HT-29 (cell line): ENCODE measurements at places on chromosomes 4 and X.

DNA sequence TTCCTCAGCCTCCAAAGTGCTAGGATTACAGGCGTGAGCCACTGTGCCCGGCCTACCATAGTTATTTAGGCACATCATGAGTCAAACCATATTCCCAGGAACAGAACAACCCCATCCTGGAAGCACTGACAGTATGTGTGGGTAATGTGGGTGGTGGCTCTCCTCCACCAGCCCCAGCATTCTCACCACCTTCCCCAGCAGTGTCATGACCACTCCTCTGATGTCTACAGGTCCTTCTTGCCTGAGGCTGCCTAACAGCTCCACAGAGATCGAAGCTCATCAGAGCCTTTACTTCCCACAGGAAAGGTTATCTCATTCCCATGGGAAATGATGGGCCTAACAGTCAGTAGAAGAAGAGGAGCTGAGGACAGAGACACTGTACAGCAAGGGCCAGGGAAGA, 129.5 kb upstream of the GPC4 start:
- peak; percentile 3 for DNase-seq

- no peak for DNase-seq
These were observed 1347.1 kb upstream of the PABPC4L start for GRCh38 chr4:135548711-135549110.

- DNase-seq = no peak
These were observed 1.1 kb upstream of the RASSF6 start for GRCh38 chr4:73621357-73621756.

DNA sequence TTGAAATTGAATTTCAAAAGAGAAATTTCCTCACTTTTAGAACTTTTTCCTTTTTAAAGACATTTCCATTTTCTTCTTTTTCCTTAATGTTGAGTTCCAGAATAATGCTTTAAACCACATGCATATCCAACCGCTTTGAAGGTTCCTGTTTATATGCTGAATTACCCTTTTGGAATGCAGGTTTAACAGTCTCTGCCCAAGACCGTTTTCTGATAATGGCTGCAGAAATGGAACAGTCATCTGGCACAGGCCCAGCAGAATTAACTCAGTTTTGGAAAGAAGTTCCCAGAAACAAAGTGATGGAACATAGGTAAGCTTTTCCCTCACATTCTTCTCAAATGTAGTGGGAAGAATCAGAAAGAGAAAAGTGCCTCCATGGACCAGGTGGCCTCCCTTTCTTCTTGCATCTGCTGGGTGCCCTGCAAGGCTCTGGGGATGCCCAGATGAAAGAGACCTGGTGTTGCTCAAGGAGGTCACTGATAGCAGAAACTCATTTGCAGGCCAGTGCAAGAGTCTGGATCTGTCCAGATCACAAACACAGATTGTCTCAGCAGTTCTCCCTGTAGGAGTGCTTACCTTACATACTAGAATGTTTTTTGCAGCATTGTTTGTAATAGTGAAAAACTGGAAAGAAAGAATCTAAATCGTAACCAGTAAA, 42.9 kb downstream of the MOSPD2 start:
- no peak for DNase-seq

DNA sequence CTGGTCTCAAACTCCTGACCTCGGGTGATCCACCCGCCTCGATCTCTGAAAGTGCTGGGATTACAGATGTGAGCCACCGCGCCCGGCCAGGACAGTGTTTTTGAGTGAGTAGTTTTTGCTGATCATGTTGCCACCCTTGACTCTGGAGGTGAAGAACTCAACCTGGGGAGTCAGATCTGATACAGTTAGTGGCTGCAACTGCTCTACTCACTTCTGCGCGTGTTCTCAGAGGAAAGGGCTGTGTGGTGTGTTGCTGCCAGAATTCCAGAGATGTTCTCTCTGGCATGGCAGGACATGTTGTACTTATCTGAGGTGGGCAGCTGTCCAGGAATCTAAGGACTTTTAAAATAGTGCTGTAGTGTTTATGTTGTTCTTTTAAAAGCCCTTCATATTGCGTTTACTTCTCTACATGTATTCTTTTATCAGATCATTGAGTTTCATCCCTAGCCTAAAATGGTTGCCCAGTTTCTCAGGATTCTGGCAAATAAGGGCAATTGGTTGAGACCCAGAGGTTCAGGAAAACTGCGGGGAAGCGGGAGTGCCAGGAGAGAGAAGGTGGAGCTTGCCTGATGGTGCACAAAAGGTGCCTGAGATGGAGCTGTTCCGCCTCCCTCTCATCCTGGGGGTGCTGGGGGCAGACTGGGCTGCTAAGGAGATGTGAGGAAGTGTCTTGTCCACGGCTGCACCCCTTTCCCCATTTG, 97.7 kb downstream of the ARHGAP10 start:
- DNase-seq = no peak

- peak; percentile 50 for DNase-seq
These were observed 18.9 kb downstream of the TIFA start for GRCh38 chr4:112266823-112267222.

DNA sequence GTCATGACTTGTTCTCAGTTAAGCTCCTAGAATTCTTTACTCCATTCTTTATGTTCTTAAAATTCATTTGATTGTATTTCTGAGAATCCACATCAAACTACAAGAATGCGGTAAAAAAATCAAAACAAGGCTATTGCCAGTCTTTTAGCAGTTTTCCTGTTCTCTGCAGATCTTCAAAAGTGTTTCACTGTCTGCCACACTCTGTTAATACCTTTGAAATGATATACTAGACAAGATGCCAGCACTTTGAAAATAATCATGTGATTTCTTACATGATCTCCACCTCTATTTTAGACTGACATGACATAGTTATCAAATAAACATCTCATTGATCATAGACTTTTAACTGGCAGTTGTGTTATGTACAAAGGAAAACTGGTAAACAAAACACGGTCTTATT, 30.1 kb upstream of the GPRIN3 start:
- DNase-seq = no peak

GRCh38 chrX:31653422-31653821, 581.6 kb upstream of the FTHL17 start:
- DNase-seq = no peak
